ENCODE measurements at places on chromosomes 12 and 14.

DNA sequence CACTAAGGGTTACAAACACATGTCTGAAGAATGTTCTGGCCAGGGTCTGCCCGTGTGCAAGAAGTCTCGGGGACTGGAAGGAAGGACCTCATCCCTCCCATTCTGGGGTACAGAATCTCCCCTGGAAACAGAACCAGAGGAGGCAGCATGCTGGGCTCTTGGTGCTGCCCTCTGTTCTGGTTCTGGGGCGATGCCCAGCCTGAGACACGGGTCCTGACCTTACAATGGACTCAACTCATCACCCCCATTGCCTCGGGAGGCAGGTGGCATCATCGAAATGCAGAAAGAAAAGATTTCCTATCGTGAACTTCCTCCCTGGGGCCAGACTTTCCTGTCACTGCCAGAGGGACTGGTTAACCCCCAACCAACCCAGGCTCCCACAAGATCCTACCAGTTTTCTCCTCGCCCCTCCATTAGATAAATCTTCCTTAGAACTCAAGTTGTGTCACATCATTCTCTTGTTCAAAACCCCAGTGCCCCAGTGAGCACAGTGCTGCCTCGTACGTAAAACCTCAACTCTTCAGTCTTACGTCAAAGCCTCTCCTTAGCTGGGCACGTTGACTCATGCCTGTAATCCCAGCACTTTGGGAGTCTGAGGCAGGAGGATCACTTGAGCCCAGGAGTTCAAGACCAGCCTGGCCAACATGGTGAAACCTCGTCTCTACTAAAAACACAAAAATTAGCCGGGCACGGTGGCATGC is 52.1 kb downstream of the PSMA6 start:
- H3K36me3 ChIP-seq = no peaks in the 10 kb centered on the region
- no peak overlapping the region for H3K27ac ChIP-seq
- peaks cover 3% of the 10 kb centered on the region for H3K27me3 ChIP-seq
- DNase-seq = no peak
- no peak overlapping the region for H3K4me3 ChIP-seq

- no peak overlapping the region for H3K4me3 ChIP-seq
- DNase-seq = no peak
- peaks cover 26% of the 10 kb centered on the region for H3K4me1 ChIP-seq
- H3K27ac ChIP-seq = no peak overlapping the region
- H3K27me3 ChIP-seq = peaks cover 34% of the 10 kb centered on the region
These were observed 3.9 kb upstream of the BLOC1S1 start for GRCh38 chr12:55711786-55712553.

DNA sequence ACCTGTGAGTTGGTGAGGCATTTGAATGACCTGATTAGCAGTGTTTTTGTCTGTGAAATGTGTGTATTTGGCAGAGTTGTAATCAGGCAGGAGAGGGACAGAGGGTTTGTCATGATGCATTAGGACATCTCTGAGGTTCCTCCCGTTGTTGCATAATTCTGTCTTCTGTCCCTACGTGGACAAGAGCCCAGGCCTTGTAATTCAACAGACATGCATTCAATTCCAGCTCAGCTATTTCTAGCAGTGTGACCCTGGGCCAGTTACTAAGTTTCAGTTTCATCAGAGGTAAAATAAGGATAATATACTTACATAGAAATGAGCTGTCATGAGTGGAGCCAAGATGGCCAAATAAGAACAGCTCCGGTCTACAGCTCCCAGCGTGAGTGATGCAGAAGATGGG is 208.6 kb downstream of the SLC38A4 start:
- DNase-seq = no peak
- no peak overlapping the region for H3K27ac ChIP-seq
- no peaks in the 10 kb centered on the region for H3K27me3 ChIP-seq
- H3K4me1 ChIP-seq = no peaks in the 10 kb centered on the region
- no peak overlapping the region for H3K4me3 ChIP-seq

- DNase-seq = no peak
- H3K27ac ChIP-seq = no peak overlapping the region
- H3K4me1 ChIP-seq = peaks cover 7% of the 10 kb centered on the region
- no peak overlapping the region for H3K4me3 ChIP-seq
- no peaks in the 10 kb centered on the region for H3K36me3 ChIP-seq
- H3K27me3 ChIP-seq = peaks cover 40% of the 10 kb centered on the region
These were observed 6.2 kb downstream of the WNT10B start for GRCh38 chr12:48965298-48965838.

GRCh38 chr14:31886156-31886835 is 190.8 kb upstream of the ARHGAP5 start:
- no peak overlapping the region for H3K4me3 ChIP-seq
- no peak for DNase-seq
- peaks cover 19% of the 10 kb centered on the region for H3K4me1 ChIP-seq
- H3K36me3 ChIP-seq = no peaks in the 10 kb centered on the region

DNA sequence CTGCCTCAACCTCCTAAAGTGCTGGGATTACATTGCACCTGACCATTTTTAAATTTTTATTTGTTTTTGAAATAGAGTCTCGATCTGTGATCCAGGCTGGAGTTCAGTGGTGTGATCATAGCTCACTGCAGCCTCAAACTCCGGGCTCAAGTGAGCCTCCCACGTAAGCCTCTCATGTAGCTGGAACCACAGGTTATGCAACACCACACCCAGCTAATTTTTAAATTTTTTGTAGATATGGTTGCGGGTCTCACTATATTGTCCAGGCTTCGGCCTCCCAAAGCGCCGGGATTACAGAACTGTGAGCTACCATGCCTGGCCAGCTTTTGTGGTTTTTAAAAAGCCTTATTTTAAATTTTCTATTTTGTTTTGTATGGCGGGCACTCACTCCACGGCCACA is 2.2 kb upstream of the DRAM1 start:
- DNase-seq = no peak
- H3K27me3 ChIP-seq = no peaks in the 10 kb centered on the region
- no peaks in the 10 kb centered on the region for H3K36me3 ChIP-seq

GRCh38 chr12:64669270-64669842 is 59.1 kb downstream of the RASSF3 start:
- H3K4me1 ChIP-seq = peaks cover 78% of the 10 kb centered on the region
- H3K27me3 ChIP-seq = no peaks in the 10 kb centered on the region
- no peaks in the 10 kb centered on the region for H3K36me3 ChIP-seq
- no peak for DNase-seq
- H3K4me3 ChIP-seq = peak overlapping the region; percentile 3
